ENCODE measurements at places on chromosomes 16 and 17.

- DNase-seq: no peak
Observed at GRCh38 chr17:35775039-35775438, 14.4 kb downstream of the C17orf50 start.

DNA sequence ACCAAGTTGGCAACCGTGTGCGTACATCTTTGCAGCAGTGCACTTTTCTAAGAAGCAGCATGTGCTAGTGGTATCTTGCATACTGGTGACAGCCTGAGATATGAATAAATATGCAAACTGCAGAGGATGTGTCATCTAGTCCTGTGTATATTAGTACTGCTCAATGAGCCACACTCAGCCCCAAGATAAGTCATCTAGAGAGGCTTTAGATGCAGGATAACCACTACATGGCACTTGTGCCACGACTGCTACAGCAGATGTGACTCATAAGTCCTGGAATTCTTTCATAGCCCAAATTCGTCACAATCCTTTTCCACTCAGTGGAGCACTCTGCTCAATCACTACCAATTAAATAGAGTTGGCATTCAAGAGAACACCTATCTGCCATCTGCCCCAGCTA is 171.5 kb downstream of the AXIN2 start:
- DNase-seq: no peak

- DNase-seq: peak; percentile 2
Observed at GRCh38 chr16:61233713-61234112, 802.5 kb downstream of the CDH8 start.

DNA sequence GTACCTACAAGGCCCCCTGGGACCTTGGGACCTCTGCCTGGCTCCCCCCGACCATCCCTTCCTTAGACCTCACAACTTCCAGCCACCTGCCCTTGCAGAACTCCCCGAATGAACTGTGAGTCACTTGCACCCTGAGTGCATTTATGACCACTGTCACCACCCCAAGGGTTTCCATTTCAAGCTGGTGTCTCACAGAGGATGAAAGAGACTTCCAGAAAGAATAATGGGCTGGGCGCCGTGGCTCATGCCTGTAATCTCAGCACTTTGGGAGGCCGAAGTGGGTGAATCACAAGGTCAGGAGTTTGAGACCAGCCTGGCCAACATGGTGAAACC is 124.5 kb upstream of the CIBAR2 start:
- no peak for DNase-seq

GRCh38 chr16:76956394-76956793 is 234.6 kb upstream of the MON1B start:
- no peak for DNase-seq

GRCh38 chr17:31442276-31442675 is 50.8 kb downstream of the RAB11FIP4 start:
- no peak for DNase-seq

DNA sequence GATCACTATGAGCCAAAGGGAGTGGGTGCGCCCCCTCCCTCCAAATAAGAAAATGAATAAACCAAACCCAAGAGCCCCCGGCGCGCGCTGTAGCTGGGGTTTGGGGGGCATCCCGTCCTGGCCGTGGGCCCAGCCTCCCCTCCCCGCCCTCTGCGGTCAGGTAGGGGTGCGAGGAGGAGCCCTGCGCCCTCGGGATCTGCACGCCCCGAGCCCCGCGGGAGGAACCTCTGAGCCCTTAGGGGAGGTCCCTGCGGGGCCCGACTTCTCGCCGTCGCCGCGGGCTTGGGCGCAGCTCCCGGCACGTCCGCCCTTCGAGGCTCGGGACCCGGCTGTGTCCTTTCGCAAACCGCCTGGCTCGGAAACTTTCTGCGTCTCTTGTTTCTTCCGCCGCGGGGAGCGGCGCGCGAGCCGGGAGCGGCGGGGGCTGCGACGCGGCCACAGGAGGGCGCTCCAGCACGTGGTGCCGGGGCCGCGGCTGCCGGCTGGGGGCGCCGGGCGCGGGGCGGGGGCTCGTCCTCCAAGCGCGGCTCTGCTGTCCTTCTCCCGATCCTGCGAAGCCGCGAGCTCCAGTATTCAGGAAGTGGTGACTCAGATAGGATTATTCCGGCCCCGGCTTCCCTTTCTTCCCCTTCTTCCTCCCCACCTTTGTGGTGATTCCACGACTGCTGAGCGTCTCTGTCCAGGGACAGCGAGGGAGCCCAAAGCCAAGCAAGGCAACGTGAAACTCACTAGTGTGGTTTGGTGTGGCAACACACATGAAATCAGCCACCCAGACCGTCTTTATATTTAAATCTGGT is 1.6 kb downstream of the PITPNC1 start:
- peak; percentile 85 for DNase-seq

DNA sequence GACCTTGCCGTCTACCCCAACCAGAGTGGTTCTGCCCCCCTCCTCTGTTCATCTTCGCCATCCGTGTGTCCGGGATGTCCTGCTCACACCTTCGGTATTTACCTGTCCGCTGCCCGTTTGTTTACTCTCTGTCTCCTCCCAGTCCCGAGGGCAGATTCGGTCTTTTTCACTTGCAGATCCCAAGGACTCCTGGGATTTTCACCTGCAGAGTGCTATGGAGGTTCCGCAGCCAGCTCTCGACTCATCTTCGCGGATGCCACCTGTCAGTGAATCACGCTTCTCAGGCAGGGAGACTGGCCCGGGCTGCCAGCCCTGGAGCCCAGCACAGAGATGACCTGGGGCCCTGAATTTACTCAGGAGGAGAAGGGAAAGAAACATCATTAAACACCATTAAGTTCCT is 8.1 kb downstream of the CRISPLD2 start:
- no peak for DNase-seq

DNA sequence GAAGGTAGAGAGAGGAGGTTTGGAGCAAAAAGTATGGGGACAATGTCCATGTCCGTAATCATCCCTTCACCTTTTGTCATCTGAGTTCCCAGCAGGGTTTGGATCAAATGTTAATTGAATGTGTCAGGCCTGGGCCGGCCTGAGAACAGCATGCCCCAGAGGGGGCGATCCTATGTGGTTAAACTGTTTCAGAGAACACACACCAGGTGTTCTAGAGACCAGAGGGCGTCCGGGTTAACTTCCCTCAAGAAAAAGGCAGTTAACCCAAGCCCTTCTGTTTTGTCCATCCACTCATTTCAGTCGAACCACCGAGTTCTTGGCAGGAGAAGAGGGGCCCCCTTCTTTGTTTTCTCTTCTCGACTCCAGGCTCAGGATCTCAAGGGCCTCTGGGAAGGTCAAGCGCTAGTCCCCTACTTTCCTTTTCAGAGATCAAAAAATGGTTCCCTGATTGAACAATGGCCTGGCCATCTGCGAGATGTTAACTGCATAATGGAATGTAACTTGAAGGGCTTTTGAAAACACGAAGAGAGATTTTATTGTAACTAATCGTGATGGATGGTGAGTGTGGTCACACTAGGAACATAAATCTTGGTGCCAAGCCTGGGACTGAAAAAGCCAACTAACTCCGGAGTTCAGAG is 142.5 kb downstream of the IRX3 start:
- DNase-seq: no peak

DNA sequence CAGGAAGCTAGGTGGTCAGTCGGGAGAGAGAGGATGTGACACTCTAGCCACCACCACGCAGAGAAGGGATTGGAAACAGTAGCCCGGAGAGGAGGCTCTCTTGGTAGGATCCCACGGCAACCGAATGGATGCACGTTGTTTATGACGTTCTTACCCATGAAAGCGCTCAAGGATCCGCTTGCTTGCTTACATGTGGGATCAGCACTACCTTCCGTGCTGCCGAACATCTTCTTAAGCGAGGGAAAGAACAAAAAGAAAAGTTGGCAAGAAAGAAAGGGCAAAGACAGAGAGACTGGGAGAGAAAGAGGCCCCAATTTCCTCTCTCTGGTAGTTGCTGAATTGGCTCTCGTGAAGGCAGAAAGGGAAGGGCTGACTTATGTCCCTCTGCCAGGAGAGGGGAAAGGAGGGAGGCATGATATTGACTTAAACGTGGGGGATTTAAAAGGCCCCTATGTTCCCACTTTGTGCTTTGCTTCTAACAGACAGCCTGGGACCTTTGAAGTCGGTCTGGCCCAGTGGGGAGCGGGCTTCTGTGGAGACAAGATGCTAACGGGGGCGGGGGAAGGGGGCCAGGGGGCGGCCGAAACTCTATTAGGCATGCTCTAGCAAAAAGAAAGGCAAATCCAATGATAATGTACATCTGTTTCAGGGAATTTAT is 35.4 kb downstream of the SNX20 start:
- no peak for DNase-seq

DNA sequence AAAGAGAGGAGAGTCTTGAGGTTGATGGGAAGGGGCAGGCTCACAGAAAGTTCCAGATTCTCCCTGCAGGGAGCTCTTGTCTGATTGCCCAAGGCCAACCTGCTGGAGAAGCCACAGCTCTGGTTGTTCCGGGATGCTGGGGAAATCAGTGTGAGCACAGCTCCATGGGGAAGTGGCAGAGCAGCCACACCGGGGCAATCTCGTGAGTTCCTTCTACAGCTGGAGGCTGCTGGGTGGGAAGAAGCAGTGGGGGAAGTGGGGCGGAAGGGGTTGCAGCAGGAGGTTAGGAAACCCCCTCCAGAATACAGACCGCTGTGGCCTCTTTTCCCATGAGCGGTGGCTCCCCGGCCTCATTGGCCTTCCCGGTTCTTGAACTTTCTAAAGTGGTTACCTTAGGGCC is 34.0 kb downstream of the KIAA0513 start:
- peak; percentile 92 for DNase-seq

DNA sequence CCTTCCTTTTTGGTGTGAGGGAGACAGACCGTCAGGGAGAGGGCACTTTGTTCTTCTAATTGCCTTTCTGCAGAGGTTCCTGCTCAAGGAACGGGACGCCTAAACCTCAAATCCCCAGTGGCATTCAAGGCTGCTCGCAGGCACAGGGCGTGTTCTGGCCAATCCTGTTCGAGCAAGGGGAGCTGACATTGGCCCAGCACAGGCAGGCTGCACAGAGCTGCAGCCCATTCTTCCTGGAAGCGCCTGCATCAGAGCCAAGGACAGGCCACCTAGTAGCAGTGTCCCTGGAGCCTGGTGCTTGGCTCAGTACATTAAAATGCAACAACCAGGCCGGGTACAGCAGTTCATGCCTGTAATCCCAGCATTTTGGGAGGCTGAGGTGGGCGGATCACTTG is 72.2 kb upstream of the CREBBP start:
- DNase-seq: no peak

GRCh38 chr17:80034791-80035686 is 633 bp downstream of the TBC1D16 start:
- DNase-seq: peak; percentile 57

- no peak for DNase-seq
Observed at GRCh38 chr16:56370875-56371659, 54.3 kb downstream of the AMFR start.

- peak; percentile 63 for DNase-seq
Observed at GRCh38 chr17:4635823-4636375, 5.6 kb downstream of the ALOX15 start.

GRCh38 chr16:54936979-54937670 is 6.5 kb downstream of the IRX5 start:
- DNase-seq: peak; percentile 32

- DNase-seq: peak; percentile 45
Observed at GRCh38 chr17:55434721-55435120, 13.1 kb upstream of the MMD start.

GRCh38 chr17:40317345-40317873 is 8.4 kb downstream of the RARA start:
- DNase-seq: peak; percentile 62

GRCh38 chr17:29124925-29125273 is 55.3 kb downstream of the MYO18A start:
- no peak for DNase-seq

DNA sequence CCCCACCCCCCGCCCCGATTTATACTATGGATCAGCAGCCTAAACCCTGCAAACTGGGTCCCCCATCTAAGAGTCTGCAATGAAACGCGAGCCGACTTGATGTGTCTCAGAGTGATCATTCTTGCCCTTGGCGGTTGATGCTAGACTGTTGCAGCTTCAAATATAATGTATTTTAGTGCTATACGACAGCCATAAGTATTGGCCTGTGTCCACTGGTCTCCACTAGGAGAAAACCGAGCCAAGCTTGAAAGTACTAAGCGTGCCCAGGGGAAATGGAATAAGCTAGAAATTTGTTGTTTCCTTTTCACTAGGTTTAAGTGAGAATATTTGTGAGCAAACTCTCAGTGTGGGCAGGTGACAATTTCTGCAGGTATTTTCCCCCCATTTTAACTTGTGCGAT is 711.2 kb downstream of the MAF start:
- no peak for DNase-seq

GRCh38 chr16:4677390-4677789 is 16.0 kb upstream of the NUDT16L1 start:
- no peak for DNase-seq

GRCh38 chr17:55275894-55276804 is 11.4 kb downstream of the HLF start:
- no peak for DNase-seq

GRCh38 chr17:56661906-56662305 is 68.4 kb downstream of the NOG start:
- DNase-seq: no peak

- DNase-seq: peak; percentile 30
Observed at GRCh38 chr16:54931120-54932014, 702 bp downstream of the IRX5 start.

DNA sequence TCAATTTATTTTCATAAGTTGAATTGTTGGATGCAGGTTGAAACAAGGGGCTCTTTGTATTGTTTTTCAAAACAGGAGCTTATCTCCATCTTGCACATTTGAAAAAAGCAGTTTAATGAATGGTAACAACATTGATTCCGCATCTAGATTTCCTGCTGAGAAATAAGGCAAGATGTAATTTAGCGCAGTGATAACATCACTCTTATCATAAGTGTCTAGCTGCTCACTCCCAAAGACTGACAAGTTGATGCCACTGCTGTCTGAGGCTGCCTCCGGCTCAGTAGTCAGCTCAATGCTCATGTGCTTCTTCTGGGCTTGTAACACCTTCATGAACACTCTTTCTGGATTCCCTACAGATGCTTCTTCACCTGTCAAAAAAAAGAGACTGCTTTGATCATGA is 92.4 kb downstream of the KPNA2 start:
- DNase-seq: no peak

GRCh38 chr17:2962729-2963128 is 100.7 kb downstream of the OR1D5 start:
- no peak for DNase-seq

GRCh38 chr16:23966597-23967394 is 131.0 kb downstream of the PRKCB start:
- DNase-seq: peak; percentile 37

DNA sequence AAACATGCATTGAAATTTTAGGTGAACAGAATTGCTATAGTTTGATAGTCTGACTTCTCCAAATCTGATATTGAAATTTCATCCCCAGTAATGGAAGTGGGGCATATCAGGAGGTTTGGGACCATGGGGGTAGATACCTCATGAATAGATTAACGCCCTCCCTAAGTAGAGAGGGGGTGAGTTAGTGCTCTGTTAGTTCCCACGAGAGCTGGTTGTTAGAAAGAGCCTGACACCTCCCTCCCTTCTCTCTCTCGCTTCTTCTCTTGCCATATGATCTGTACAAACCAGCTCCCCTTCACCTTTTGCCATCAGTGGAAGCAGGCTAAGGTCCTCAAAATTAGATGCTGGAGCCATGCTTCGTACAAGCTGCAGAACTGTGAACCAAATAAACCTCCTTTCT is 78.8 kb downstream of the BRIP1 start:
- no peak for DNase-seq

GRCh38 chr17:81043725-81044427 is 8.9 kb downstream of the BAIAP2 start:
- no peak for DNase-seq

All from suppressor macrophage treated with lipopolysaccharide for 4 hours (primary cell).